ENCODE measurements at places on chromosomes 2 and 18.

DNA sequence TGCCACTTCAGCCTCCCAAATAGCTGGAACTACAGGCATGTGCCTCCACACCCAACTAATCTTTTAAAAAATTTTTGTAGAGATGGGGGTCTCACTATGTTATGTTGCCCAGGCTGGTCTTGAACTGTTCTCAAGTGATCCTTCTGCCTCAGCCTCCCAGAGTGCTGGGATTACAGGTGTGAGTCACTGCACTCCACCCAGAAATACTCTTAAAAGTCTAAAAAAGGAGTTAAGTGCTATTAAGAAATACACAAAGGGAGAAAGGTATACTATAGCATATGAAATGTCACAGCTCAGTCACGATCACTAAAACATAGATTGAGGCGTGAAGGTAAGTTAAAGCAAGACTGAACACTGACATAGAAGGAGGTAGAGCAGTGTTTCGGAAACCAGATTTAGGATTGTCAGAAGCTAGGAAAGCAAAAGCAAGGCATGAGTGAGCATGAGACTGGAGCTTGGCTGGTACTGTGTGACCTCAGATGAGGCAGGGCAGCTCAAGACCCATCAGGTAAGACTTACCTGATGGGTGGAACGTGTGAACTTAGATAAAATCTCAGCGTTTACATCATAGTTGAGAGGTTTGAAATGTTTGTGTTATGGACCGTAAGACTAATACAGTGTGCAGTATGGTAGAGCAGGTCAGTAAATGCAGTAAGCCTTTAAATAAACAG lies 9.2 kb downstream of the CCNYL1 start:
- no peaks in the 10 kb centered on the region for H3K36me3 ChIP-seq
- no peak overlapping the region for H3K4me3 ChIP-seq
- DNase-seq: peak; percentile 15
- no peaks in the 10 kb centered on the region for H3K27me3 ChIP-seq
- H3K27ac ChIP-seq: peak overlapping the region; percentile 20
- peaks cover 36% of the 10 kb centered on the region for H3K4me1 ChIP-seq

DNA sequence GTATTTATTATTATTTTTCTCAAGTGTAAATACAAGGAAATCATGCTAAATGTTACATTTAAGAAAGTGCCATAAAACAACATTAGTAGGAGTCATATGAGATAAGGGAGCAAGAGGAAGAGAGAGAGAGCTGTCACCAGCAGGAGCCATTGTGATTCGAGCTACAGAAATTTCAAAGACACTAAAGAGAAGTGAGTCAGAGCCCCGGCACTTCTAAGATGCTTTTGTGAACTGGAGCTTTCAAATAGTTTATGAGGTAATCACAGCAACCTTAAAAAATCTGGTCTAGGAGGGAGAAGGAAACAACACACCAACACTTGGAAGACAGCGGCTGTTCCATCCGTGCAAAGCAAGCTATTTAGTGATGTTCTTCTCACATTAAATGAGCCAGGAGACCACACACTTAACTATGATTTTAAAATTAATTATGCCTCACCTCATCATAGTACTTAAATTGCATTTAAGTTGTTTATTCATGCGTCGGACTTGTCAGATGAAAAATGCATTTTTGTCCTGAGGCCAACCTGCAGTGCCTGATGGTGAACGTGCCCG lies 382.7 kb upstream of the SALL3 start:
- H3K36me3 ChIP-seq: no peaks in the 10 kb centered on the region
- no peak overlapping the region for H3K4me3 ChIP-seq
- H3K27ac ChIP-seq: no peak overlapping the region
- no peaks in the 10 kb centered on the region for H3K4me1 ChIP-seq

DNA sequence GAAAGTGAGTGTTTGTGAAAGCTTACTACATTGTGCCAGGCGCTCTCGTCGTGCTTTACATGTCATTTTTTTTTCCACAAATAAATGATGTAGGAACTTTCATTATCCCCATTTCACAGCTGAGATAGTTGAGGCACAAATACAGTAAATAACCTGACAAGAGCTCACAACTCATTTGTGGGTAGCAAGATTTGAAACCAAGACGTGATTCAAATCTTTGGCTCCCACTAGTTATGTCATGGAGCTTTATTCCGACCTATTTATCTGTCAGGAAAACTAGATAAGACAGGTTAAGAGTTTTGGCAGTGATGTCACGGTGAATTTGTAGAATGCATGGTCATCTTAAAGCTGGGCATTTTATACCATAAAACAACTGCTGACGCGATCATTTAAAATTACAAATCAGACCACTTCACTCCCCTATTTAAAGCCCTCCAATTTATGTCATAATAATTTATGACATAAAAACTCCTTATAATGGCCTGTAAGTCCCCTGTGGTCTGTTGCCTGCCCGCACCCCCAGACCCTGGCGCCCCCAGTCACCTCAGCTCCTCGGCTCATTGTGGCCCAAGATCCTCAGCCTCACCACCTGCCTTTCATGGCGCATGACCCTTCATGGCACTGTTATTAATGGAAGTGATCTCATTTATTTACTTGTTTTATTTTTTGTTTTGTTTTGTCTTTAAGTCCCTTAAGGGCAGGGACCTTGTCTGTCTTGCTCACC lies 678 bp upstream of the ZNF24 start:
- peak overlapping the region; percentile 76 for H3K4me3 ChIP-seq
- peak overlapping the region; percentile 74 for H3K27ac ChIP-seq
- H3K27me3 ChIP-seq: no peaks in the 10 kb centered on the region
- H3K36me3 ChIP-seq: peaks cover 1% of the 10 kb centered on the region
- DNase-seq: no peak

GRCh38 chr2:1002350-1002749 lies 51.7 kb downstream of the SNTG2 start:
- H3K36me3 ChIP-seq: no peaks in the 10 kb centered on the region
- no peaks in the 10 kb centered on the region for H3K4me1 ChIP-seq
- no peak overlapping the region for H3K27ac ChIP-seq

- H3K36me3 ChIP-seq: no peaks in the 10 kb centered on the region
- no peak for DNase-seq
- no peaks in the 10 kb centered on the region for H3K4me1 ChIP-seq
- H3K27ac ChIP-seq: no peak overlapping the region
- no peak overlapping the region for H3K4me3 ChIP-seq
- H3K27me3 ChIP-seq: peaks cover 65% of the 10 kb centered on the region
Measured at GRCh38 chr2:41621095-41621494, 426.7 kb upstream of the PKDCC start.

DNA sequence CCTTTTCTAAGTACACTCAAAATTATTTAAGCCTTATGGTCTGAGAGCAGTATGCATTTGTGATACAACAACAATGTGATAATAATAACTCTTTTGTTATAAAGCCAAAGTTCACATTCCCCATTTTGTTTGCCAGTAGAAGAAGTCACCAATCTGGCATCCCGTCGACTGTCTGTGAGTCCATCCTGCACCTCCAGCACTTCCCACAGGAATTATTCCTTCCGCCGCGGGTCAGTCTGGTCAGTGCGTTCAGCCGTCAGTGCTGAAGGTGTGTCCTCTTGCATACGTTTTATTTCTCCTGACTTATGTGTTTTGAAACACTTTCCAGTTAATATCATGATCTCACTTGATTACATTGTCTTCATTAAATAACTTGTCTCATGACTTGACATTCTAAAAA lies 80.3 kb upstream of the RPE start:
- H3K36me3 ChIP-seq: no peaks in the 10 kb centered on the region
- H3K27ac ChIP-seq: no peak overlapping the region
- H3K27me3 ChIP-seq: peaks cover 58% of the 10 kb centered on the region

DNA sequence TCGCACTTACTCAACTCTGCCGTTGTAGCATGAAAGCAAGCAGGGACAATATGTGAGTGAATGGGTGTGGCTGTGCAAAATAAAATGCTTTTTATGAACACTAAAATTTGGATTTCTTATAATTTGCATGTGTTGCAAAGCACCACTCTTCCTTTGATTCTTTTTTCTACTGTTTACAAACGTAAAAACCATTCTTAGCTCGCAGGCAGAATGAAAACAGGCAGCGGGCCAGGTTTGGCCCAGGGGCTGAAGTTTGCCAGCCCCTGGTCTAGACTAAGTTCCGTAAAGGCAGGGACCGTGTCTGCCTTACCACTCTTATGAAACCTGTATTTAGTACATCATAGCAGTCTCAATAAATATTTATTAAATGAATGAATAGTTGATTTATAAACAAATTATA lies 83.7 kb upstream of the SPATS2L start:
- DNase-seq: no peak
- no peak overlapping the region for H3K4me3 ChIP-seq
- H3K4me1 ChIP-seq: peaks cover 15% of the 10 kb centered on the region
- no peak overlapping the region for H3K27ac ChIP-seq
- H3K36me3 ChIP-seq: no peaks in the 10 kb centered on the region
- no peaks in the 10 kb centered on the region for H3K27me3 ChIP-seq

GRCh38 chr2:209146682-209147320 lies 277.0 kb upstream of the MAP2 start:
- no peak overlapping the region for H3K4me3 ChIP-seq
- H3K27me3 ChIP-seq: peaks cover 18% of the 10 kb centered on the region
- no peaks in the 10 kb centered on the region for H3K36me3 ChIP-seq

DNA sequence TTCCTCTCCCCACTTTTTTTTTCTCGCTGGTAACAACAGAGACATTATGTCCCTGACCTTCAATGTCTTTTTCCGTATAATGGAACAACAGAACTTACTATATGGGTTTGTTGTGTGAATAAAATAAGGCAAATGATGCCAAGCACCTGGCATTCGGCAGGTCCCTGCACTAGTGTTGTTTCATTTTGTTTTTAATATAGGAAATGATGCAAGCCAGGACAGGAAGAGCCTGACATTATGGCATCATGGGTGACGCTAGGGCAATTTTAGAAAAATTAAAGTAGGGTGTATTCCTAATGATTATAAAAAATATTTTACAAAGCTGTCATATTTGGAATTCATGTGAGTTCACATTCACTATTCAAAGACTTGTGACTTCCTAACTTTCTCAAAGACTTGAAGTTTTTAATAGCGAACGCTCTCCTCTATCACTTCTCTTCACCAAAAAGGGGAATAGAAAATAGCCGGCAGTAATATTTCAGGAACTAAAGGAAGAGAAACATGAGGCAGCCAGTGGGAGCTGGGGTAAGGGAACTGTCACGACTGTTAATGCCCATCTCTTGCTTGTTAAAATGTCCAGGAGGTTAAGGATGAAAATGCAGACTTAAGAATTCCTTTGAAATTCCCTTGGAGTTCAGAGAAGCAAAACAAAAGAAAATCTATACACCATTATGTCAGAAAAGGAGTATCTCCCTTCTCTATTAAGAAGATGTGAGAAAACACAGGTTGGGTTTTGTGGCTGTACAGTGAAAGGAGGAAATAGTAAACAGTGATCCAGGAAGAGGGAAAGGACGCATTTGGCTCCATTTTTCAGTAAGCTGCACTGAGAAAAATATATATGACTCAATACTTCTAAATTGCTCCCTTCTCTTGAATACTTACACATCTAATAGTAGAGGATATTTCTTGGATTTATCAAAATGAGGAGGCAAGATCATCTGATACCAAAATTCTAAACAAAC lies 60.2 kb downstream of the DPP4 start:
- no peak overlapping the region for H3K4me3 ChIP-seq
- H3K4me1 ChIP-seq: peaks cover 18% of the 10 kb centered on the region
- H3K36me3 ChIP-seq: no peaks in the 10 kb centered on the region

GRCh38 chr18:67451960-67452359 lies 64.6 kb downstream of the DSEL start:
- H3K36me3 ChIP-seq: no peaks in the 10 kb centered on the region
- no peaks in the 10 kb centered on the region for H3K27me3 ChIP-seq
- no peaks in the 10 kb centered on the region for H3K4me1 ChIP-seq
- no peak overlapping the region for H3K4me3 ChIP-seq
- DNase-seq: no peak

DNA sequence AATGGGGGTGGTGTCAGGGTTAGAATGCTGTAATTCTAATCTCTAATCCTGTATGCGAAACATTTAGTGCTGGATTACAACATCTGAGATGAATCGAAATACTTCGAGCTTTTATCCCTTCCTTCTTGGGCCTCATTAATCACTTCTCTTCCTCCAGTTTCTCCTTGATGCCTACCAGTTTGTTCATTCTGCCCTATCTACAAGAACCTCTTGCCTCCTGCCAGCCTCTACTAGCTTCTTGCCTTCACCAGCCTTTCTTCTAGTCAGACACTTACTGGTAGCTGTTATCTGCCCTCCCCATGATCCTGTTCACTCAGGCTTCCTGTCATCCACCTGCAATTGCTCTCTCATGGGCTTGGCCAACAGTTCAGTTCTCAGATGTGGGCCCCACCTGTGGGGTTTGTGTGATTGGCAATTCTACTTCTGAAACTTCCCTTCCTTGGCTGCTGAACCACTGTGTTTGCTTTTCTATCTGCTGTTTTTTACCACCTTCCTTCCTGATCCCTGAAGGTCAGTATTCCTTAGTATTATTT lies 15.4 kb upstream of the FARP2 start:
- no peak overlapping the region for H3K4me3 ChIP-seq
- H3K36me3 ChIP-seq: peaks cover 56% of the 10 kb centered on the region
- no peaks in the 10 kb centered on the region for H3K27me3 ChIP-seq

- H3K4me1 ChIP-seq: peaks cover 10% of the 10 kb centered on the region
- no peaks in the 10 kb centered on the region for H3K36me3 ChIP-seq
- no peak overlapping the region for H3K27ac ChIP-seq
- no peak overlapping the region for H3K4me3 ChIP-seq
Measured at GRCh38 chr2:40625849-40626248, 174.0 kb upstream of the SLC8A1 start.

DNA sequence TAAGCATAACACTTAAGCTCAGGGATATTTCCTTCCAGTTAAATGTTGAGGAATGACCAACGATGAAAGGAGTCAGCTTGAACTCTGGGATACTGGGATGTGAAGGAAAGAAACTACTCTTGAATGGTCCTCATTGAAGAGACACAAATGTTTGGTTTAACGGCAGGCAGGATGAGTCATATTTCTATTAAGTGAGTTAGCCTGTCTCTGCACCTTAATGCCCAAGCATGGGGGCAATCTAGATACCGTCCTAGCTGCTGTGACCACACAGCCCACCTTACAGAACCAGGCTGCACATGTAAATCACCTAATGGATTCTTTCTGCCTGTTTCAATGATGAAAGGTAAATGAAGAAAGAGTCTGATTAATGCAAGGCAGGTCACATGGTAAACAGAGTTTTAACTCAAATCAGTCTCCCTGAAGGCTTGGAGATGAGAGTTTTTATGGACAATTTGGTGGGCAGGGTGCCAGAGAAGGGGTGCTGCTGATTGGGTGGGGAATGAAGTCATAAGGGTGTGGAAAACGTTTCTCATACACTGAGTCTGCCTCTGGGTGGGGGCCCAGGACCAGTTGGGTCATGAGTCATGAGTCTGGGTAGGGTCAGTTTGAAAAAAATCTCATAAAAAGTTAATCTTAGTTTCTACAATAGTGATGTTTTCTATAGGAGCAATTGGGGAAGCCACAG lies 144.6 kb upstream of the MMADHC start:
- H3K36me3 ChIP-seq: peaks cover 7% of the 10 kb centered on the region
- H3K4me3 ChIP-seq: peak overlapping the region; percentile 12
- peak; percentile 98 for DNase-seq
- peak overlapping the region; percentile 97 for H3K27ac ChIP-seq
- peaks cover 42% of the 10 kb centered on the region for H3K4me1 ChIP-seq

GRCh38 chr2:99818842-99819241 lies 323.5 kb downstream of the AFF3 start:
- H3K27me3 ChIP-seq: no peaks in the 10 kb centered on the region
- DNase-seq: peak; percentile 71
- H3K4me1 ChIP-seq: peaks cover 7% of the 10 kb centered on the region
- H3K4me3 ChIP-seq: no peak overlapping the region
- no peaks in the 10 kb centered on the region for H3K36me3 ChIP-seq
- H3K27ac ChIP-seq: no peak overlapping the region

GRCh38 chr18:62030091-62030985 lies 137.5 kb upstream of the RNF152 start:
- DNase-seq: no peak
- H3K27ac ChIP-seq: no peak overlapping the region
- H3K4me3 ChIP-seq: no peak overlapping the region
- no peaks in the 10 kb centered on the region for H3K36me3 ChIP-seq
